ENCODE measurements at places on chromosomes 7 and 10.

GRCh38 chr10:92208736-92209135, 82.1 kb downstream of the CPEB3 start:
- DNase-seq, result peak; percentile 3

GRCh38 chr10:1658658-1659057, 78.7 kb downstream of the ADARB2 start:
- no peak for DNase-seq

GRCh38 chr7:40828686-40829600, 694.1 kb downstream of the SUGCT start:
- DNase-seq, result no peak

DNA sequence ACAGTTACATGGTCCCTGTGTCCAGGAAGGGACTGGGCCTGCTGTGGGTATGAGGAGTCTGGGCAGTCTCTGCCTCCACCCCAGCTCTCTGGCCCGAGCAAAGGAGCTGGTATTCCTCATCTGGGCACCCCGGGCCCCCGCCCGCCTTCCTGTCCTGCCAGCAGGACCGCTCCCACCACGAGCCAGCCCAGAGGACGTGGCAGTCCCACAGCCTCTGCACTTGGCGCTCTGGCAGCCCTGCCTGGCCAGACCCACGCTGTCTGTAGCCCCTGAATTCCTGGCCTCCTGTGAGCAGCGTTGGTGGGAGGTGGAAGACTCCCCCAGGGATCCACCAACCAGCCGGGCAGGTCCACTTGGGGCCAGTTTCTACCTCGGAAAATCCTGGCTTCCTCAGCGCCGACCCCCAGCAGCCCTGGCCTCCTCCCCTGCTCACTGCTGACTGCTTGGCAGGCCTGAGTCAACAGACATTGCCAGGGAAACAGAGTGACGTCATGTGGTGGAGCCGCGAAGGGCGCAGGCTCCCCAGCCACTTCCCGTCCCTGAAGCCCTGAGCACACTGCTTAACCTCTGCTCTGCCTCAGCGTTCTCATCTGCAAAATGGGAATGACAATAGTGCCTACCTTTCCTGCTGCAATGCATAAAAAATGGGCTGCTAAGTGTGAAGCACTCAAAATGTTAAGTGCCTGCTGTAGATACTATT, 21.6 kb upstream of the LIMK1 start:
- peak; percentile 72 for DNase-seq

- DNase-seq, result no peak
Observed at GRCh38 chr7:68488341-68489060, 1109.8 kb upstream of the AUTS2 start.

DNA sequence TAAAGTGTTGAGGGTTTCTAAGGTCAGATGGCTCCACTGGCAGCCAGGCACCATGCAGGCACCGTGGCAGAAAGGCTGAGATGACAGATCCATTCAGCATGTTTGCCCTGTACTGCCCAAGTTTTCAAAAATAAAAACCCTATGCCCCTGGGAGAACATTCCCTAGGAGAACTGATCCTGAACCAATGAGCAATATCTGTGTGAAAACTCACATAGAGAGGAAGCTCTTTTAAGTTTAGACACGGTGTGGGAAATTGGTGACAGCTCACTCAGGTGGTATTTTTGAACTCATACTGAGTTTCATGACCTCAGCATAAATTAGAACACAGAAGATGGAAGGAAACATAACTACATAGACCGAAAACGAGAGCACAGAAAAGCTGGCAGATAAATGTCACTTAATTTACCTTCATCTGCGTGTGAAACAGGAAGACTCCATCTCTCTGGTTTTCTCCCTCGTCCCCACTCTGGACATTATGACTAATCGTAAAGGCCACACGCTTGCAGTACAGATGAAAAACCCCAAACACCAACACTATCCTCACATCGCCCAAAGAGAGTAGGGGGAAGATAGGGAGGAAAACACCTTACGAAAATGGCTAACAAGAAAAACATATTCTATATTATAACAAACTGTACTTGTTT, 127.8 kb downstream of the ICA1 start:
- no peak for DNase-seq

DNA sequence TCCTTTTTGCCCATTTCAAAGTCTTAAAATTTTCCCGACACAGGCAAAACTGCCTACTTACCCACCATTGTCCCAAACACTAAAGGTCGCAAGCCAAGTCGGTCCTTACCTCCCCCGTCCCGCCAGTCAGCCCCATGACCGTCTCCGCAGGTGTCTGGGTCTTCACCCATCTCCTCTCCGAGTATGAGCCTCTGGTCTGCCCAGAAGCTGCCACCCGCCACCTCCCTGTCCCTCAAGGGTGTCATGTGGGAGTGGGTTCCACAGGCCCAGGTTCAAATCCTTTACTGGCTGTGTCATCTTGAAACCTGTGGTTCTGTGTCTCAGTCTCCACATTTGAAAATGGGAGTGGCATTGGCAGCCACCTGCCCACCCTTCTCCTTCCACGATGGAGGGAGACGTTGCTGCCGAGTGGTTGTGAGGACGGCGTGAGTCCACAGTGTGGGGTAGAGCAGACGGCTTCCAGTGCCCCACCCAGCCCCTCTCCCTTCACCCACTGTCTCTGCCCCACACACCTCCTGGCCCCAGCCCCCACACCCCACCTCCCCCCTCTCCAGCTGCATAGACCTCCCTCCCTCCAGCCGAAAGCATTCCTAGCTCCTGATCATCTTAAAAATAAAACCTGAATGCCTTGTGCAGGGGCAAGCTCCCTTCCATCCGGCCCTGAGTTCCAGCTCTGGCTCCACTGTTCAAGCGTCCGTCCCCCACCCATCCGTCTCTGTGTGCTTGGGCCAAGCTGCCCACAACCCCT, 35.3 kb downstream of the FOXL3 start:
- no peak for DNase-seq

- DNase-seq, result no peak
Observed at GRCh38 chr10:119497243-119497642, 45.3 kb downstream of the RGS10 start.

DNA sequence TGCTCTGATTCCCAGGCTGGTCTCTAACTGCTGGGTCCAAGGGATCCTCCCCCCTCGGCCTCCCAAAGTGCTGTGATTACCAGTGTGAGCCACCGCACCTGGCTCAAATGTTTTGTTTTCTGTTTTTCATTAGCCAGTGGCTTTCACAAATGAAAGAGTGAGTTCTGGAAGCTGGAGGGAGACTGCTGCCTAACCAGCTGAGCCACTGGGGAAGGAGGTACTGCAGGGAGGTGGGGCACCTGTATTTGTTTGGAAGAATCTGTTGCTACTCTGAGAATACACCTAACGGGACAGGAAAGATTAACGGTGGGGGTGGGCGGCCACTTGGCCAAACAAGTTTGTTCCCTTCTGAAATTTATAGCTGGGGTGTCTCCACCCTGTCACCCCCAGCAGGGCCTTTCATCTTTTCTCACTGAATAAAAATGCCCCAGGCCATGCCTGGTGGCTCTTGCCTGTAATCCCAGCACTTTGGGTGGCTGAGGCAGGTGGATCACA, 4.7 kb downstream of the STOX1 start:
- no peak for DNase-seq

DNA sequence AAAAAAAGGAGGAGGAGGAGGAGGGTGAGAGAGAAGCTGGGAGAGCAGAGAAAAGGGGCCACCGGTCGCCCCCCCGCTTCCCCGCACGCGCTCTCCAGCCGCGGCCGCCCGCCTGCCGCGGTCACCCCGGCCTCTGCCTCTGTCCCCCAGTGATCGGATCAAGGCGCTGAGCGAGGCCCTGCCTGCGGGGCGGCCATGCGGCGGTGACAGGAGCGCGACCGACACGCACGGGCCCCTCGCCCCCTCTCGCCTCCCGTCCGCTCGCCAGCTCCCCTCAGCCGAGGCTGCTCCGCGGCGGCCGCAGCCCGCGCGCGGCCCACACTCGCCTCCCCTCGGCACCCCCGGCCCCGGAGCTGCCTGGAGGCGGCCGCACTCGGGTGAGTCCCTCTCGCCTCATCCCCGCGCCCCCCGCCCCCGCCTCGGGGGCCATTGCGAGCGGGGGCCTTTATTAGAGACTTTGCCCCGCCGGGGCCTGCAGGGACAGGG, at the start of gene GTF2I:
TSS of gene GTF2I (plus strand) at position 27 of the 486 bp plus-strand sequence. CDS start 31,411 bp downstream, outside the sequence.
- DNase-seq, result no peak

All from GM04503 (cell line).